NCI-H2171 treated with DMSO at 0.1 percent for 48 hours (cell line): ENCODE measurements at places on chromosomes 11 and 22.

DNA sequence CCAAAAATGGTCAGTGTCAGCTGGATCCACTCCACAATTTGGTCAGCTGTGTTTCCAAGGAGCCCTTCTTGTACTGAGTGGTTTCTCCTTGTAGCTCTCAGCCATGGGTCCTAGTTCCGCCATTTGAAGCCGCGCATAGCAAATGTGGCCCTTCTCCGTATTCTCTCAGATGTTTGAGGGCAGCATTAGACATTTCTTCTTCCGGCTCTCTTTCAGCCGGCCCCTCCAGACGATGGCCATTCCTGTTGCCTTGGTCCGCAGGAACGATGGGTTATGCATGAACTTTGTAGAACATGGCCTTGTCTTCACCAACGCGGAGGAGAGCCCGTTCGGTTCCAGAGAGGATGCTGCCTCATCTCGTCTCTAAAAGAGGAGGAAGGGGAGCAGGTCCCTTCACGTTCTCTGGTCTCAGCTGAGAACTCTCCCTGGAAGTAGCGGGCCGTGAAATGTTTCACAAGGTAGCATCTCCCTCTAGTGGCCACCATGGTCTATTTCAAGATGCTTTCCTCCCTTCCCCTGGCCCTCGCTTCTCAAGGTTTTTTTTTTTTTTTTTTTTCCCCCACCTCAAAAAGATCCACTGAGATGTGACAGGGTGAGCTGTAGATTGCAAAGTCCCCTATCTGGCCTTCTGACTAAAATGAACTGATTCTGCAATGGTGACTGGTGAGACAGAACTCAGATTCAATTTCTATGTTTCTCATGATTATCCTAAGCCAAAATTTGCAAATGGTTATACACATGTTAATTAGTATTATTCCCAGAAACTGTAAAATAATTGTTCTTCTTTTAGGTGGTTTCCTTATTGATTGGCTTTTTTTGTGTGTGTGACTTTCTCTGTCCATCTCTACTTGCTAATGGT lies 19.8 kb upstream of the PLET1 start:
- DNase-seq: peak; percentile 84

DNA sequence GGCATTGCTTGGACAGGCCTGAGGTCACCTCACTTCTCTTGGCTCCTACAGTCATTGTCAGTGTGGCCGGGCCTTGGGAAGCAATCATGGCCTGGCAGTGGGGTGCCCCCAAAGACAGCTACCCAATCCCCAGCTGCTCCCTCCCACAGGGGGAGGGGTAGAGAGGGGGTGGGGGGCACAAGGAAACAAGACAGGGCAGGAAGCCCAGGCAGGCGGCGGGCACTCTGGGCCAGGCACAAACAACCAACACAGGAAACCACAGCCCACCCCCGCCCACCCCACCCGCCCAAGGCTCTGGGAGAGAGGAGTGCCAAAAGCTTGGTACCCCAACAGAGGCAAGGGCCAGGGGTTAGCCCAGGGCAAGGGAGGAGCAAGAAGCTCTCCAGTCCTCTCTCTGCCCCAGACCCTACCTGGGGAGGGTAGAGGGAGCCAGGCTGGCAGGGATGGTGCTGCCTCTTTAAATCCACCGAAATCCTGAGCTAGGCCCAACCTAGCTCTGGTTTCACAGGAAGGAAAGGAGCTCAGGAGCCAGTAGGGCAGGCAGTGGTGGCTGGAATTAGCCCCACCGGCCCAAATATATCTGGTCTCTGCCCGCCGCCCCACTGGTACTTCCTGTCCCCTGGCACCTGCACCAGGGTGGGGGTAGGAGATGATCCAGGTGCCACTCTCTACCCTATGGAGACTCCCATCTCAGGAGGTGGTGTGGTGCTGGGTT lies 12.2 kb downstream of the BCL9L start:
- no peak for DNase-seq

DNA sequence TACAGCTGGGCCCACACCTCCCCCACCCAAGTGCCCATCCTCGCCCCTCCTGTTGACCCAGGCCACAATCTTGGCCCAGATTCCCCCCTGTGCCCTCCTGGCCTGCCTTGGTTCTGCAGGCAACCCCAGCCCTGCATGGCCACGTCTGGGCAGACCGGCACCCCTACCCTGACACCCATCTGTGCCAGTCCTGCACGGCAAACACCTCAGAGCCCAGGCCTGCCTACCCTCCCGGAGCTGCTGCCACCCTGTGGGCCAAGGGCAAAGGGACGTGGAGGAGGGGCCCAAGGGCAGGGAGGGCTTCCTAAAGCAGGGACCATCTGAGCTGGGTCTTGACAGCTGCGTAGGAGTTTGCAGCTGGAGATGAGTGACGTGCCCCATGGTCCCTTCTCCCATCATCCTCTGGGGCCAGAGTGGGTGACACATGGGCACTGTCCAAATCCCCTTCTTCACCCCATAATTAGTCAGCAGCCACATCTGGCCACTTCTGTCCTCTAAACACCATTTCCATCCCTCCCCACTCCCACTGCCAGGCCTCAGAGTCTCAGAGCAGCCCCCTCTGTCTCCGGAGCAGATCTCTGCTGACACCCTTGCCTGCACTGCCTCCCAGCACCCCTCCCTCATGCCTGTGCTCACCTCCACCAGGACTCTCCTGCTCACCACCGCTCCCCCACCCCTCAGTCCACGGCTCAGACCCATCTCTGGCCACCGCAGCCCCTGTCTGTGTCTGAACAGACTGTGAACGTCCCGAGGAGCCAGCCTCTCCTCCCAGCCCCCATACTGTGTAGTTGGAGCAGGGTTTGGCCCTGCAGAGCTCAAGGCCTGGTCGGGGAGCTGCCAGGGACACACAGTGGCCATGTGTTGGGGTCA lies 35.6 kb upstream of the PPARA start:
- peak; percentile 11 for DNase-seq

DNA sequence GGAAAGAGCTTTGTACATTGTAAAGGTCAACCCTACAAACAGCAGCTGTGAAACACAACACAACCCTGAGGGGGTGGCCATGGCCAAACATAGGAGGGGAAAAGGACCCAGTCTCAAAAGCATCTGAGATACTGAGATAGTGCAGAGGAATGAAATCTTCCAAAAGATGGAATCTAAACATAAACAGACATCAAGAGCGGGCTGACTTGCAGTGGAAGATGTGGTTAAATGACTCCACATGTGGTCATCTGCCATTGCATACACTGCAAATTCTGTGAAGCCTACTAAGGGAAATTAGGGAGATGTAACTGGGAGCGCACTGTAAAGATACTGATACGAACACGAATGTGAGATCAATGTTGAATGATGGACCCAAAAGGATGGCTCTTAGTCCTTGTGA lies 22.0 kb downstream of the BDNF start:
- DNase-seq: no peak

DNA sequence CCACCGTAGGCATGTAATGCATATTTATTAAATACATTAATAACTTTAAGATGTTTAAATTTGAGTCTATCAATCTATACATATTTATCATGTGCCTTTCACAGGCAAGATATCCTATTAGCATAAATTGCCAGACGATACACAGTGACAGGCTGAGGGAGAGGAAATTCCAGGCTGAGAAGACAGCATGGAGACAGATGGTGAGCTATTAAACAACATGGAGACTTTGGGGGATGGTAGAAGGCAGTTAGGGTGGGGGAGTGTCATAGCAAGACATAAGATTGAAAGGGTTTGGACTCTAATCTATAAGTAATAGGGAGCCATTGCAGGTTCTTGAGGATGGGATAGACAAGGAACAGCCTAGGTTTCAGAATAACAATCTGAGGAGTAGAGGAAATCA lies 138.5 kb downstream of the NXPE2 start:
- peak; percentile 75 for DNase-seq

DNA sequence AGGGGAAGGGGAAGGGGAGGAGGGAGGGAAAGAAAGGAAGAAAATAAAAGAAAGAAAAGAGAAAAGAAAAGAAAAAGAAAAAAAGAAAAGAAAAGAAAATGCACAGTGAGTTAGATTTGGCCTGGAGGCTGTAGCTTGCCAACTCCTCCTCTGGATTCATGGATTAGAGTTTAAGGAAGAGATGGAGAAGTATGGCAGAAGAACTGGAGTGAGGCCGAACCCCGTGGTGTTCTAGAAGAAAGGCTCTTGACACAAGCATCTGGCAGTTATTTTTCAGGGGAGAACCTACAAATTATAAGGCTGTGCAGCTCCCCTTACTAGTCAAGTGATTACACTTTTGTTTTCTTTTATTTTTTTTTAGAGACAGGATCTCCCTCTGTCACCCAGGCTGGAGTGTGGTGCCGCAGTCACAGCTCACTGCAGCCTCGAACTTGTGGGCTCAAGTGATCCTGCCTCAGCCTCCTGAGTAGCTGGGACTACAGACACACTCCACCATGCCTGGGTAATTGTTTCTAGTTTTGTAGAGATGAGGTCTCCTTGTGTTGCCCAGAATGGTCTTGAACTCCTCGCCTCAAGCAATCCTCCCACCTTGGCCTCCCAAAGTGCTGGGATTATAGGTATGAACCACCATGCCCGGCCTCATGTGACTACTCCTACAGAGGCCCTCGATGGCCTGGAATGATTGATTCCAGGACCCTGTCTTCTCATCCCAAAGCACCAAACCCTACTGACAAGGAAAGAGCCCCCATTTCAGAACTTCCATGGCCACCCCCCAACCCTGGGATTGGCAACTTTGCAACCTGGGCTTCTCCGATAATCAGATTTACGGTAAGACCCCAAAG lies 19.5 kb downstream of the ZNF74 start:
- DNase-seq: no peak

GRCh38 chr11:132080127-132080526 lies 709.7 kb downstream of the NTM start:
- DNase-seq: no peak

GRCh38 chr22:44889255-44889878 lies 120.4 kb downstream of the PHF21B start:
- no peak for DNase-seq

- DNase-seq: no peak
These were observed 15.6 kb upstream of the FXYD2 start for GRCh38 chr11:117839936-117840813.

GRCh38 chr11:12180257-12181205 lies 70.1 kb downstream of the MICAL2 start:
- no peak for DNase-seq
